Activated naive CD8-positive, alpha-beta T cell treated with anti-CD3 and anti-CD28 coated beads for 36 hours (primary cell): ENCODE measurements at places on chromosomes 4 and X. TPM values are rescaled to one million over a fixed set of nuclear protein-coding genes. Genes with fewer than 3 reads are reported as not detected.

GRCh38 chr4:182955411-182955810 is 38.2 kb upstream of the DCTD start:
- no peak for DNase-seq

TEX11 gene
- total RNA-seq = not detected

- DNase-seq = no peak
These were observed 3.2 kb upstream of the XKRX start for GRCh38 chrX:100931925-100932285.

GRCh38 chr4:26284536-26284935 is 36.3 kb upstream of the RBPJ start:
- no peak for DNase-seq

GRCh38 chr4:42492962-42493361 is 95.7 kb downstream of the SHISA3 start:
- no peak for DNase-seq

DNA sequence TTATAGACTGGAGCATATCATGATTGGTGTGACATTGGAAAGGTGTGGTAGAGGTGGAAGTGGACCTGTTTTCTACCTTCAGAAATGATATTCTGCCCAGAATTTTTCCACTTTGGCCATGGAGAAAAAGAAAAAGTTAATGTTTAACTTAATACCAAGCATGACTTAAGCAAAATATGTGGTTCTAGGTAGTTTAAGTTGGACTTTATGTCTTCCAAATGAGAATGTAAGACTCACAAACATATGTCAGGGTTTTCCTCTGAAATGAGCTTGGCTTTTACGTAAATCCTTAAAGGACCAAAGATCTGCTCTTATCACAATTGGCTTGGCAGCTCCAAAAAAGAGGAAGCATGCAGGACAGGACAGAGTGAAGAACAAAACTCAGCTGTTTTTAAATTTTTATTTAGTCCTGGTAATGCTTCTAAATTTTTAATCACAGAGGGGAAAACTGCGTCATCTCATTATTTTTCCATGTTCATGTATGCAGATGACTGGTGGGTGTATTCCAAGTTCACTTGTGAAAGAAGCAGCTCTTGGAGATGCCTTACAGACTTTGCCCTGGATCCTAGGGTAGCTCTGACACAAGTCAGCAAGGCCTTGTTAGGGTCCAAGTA is 98.2 kb downstream of the ANK2 start:
- DNase-seq = no peak

DNA sequence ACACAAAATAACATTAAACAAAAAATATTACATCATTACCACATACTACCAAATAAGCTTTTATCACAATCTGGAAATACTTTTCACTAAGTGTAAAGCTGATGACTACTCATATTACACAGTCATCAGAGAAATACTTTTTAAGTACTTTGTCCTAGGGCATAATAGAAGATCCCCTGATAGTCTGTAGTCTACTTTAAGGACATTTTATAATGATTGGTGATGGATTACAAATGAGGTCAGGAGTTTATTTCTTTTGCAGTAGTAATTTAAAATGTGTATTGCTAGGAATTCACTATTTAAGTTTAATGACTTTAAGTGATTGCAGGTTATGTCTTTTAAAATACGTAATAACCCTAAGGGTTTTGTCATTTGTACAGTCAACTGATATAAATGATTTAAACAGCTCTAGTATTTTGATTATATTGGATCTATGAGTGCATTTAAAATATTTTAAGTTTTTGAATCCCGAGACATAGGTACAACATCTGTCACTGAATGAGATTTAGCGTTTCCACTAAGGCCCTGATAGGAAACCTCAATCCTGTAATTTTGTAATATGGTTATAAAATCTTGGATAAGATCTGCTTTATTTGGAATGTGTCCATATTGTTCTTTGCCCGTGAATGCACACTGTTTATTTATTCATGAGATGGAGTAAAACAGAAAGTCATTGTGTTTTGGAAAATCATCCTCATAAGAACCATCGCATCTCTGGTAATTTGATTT is 189.5 kb downstream of the ARAP2 start:
- no peak for DNase-seq
